Cardiac septum (tissue), 1 donor: ENCODE measurements at places on chromosomes 3 and 15. TPM values are rescaled to one million over a fixed set of nuclear protein-coding genes. Genes with fewer than 3 reads are reported as not detected.

The TMCO5A gene
- total RNA-seq = not detected

GRCh38 chr3:167649746-167650145 is 4.0 kb downstream of the WDR49 start:
- no peak for DNase-seq

- DNase-seq = no peak
Measured at GRCh38 chr3:141388823-141389621, 20.7 kb downstream of the ZBTB38 start.

DNA sequence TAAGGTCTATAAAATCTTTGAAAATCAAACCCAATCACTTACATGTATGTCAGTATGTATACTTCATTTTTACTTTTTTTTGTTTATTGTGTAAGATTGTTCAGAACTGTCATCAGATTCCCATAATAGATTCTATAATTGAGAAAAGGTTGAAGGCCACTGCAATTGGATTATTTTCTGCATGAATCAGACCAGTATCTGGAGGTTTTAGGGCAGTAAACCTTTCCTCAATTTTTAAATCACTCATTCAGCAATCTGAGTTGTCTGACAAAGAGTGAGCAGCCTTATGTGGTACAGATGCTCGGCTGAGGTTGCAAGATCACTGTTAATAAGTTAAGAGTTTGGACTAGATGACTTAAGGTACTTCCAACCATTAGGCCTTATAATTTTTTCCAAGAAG is 96.0 kb downstream of the TP63 start:
- DNase-seq = no peak

DNA sequence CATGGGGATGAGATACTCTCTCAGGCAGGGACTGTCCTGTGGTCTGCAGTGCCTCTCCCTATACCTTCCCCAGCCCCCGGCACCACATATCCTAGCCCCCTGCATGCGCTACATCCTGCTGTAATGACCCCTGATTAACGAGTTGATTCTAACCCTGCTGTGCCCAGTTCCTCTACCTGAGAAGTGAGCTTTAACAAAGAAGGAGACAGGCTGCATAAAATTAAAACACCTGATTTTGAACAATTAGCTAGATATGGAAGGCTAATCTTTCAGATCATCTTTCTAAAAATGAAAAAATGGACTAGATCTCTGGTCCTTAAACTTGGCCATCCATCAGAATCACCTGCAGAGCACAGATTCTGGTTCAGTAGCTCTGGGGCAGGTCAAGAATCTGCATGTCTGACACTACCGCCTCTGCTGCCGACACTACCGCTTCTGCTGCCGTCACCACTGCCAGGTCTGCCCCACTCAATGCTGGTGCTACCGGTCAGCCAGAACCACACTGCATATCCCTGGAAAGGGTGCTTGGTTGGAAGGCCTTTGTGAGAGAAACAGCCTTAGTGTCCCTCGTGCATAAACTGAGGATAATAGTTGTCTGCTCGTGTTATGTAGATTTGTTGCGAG is 33.6 kb upstream of the ZBTB38 start:
- no peak for DNase-seq

DNA sequence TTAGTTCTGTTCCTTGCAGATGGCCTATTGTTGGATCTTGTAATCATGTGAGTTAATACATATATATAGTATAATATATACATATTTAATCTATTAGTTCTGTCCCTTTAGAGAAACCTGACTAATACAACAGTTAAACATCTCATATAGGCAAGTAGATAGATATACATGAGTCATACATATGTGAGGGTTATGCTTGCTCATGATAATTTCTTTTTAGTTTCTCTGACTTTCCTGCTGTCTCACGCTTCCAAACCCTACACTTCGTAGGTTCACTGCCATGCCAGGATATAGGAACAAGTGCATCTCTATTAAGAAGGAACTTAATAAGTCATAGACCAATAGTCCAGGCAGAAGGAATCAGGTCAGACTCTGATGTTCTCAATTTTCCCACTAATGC is 16.8 kb upstream of the CLDN16 start:
- DNase-seq = no peak

DNA sequence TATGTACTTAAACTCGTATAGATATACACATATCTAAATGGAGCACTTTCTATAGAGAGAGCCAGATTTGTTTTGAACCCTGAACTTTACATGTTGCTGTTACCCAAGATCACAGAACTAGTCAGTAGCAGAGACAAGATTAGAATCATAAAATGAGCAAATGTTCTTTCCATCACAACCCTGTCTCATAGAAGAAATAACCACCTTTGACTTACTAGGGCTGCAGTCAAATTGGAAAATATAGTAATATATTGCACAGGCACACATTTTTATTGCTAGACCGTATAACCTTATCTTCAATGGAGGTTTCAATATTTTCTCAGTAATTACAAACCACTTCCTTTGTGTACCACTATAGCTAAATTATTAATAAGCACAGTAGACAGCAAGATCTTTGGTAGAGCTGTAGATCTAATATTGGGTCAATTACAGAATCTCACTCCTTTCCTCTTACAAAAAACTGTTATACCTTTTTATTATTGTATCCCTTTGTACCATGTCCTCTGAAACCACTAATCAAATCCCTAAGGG is 41.5 kb upstream of the TBL1XR1 start:
- no peak for DNase-seq

DNA sequence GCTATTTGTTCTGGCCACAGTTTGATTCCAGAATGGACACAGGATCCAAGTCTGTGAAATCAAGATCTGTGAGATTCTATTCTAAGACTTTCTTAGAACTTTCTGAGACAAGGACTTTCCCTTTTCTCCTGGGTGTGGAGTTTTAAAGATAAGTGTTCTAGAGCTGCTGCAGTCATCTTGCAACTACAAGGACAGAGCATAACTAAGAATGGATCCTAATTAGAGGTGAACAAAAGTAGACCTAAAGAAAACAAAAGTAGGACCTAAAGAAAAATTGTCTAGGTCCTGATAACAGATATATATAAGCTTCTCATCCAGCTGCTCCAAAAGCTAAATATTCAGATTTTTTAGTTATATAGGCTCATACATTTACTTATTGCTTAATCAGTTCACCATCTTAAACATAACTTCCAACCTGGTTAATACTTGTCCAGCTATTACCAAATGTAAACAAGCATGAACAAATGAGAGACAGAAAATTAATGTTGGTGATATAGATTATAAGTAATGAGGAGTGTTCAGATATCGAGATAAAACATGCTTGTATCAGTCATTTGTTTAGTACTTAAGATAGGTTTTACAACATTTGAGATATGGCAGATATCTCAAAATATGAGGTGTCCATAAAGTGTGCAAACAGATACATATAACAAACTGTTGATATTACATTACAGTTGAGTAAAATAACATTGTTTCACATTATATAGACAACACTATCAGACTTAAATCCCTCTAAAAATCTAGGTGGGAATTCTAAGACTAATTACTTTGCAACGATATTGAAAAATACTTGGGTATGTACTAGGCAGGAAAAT is 75.1 kb downstream of the CD200 start:
- no peak for DNase-seq

DNA sequence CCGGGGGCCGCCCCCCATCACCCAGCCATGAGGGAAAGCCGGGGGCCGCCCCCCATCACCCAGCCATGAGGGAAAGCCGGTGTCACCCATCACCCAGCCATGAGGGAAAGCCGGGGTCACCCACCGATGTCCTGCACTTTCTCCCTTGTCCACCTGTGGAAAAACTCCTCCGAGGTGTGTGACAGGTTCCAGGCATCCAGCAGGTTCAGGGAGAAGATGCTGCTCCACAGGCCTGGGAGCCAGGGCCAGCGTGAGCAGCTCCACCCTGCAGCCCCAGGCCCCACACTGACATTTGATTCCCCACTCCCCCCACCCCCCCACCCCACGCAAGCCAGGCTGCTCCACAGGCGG is 15.5 kb upstream of the EHD4 start:
- no peak for DNase-seq

GRCh38 chr3:123952844-123953520 is 8.0 kb downstream of the CCDC14 start:
- no peak for DNase-seq
